Stimulated activated CD8-positive, alpha-beta memory T cell treated with anti-CD3 and anti-CD28 coated beads, Interleukin-7, amount 100 ng/mL, for 1 hour (primary cell): ENCODE measurements at places on chromosomes 13 and 19.
A peak's percentile ranks its signal among the peaks of the same experiment; 100 is the strongest.

- DNase-seq: peak; percentile 9
These were observed 651 bp downstream of the GAPDHS start for GRCh38 chr19:35533822-35534392.

GRCh38 chr13:109745060-109745459, 41.3 kb downstream of the IRS2 start:
- DNase-seq: no peak

GRCh38 chr19:7926021-7926726, at the start of gene CTXN1:
CTXN1 (minus strand) TSS chr19:7926135; CDS start chr19:7925538, 597 bp downstream.
- peak; percentile 64 for DNase-seq

- no peak for DNase-seq
These were observed 2.8 kb downstream of the NECTIN2 start for GRCh38 chr19:44848812-44849447.

- no peak for DNase-seq
These were observed 460.6 kb downstream of the FGF14 start for GRCh38 chr13:101941095-101941783.

GRCh38 chr13:80214521-80214991, 126.4 kb downstream of the SPRY2 start:
- no peak for DNase-seq

DNA sequence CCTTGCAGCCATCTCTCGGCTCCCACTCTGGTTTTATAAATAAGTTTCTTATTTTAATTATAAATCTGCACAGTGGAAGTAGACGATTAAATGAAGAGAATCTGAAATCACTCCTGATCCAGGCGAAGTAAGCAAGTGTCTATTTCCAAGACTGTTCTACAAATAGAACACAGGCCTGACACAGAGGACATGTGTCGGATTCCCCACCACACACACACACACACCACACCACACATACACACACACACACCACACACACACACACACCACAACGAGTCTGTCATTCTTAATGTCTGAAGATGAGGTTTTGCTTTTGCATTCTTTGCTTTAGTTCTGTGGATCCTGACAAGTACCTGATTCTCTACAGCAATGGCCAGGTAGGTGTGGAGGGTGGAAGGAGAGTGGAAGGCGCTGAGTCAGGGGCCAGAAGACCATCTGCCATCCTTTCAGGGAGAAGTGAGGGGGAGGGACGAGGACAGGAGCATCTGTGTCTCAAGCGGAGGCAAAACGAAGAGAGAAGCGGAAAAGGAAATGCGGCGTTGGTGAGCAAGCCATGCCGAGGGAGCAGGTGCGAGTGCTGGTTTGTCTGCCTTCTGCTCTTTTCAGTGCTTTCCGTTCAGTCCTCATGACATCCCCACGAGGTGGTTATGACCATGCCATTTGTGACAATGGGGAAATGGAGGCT, 110.2 kb downstream of the TEX26 start:
- DNase-seq: no peak

DNA sequence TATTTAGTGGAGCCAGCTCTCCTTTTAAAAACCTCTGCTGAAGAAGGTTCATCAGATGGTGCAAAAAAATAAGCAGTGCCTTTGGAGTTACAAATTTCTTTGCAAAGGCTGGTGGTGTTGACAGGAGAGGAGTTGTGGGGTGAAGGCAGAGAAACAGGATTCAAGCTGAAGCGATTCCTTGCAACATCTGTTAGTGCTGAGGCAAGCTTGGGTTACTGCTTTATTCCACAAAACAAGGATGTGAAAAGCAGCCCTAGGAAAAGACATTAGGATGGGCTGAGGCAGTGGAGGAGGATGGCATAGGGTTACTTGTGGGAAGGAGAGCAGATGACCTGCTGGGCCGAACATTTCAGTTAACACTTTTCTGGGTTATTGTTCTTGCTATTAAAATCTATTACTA, 390.7 kb downstream of the DLEU7 start:
- DNase-seq: no peak

DNA sequence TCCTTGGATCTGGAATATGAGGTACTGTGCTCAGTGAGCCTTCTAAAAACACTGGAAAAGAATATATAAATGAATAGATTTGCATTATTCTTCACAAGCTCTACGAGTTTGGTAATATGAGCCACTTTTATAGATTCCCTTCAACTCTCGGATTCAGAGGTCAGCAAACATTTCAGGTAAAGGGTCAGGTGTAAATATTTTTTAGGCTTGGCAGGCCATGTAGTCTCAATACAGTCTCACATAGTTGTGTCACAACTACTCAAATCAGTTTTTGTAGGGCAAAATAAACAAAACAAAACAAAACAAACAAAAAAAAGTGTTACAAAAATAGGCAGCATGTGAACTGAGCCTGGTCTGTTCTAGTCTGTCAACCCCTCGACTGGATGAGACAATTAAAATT, 57.4 kb downstream of the PSPC1 start:
- DNase-seq: no peak

GRCh38 chr13:76425935-76426334, 460.3 kb downstream of the KCTD12 start:
- no peak for DNase-seq

DNA sequence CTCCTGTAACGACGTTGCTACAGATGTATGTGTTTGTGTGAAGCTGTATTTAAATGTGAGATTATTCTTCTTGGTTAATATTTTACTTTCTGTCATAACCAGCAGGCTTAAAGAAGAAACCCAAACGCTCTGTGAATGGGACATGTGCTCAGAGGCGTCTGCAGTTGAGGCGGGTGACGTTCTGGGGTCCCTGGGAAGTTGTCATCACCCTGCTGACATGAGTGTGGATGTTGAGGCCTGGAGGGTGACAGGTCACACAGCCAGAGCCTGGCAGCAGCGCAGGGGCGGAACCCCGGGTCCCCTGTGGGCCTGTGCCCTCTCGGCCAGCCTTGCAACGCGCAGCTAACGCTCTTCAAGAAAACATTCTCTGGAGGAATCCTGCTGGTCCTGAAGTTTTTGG, 16.6 kb downstream of the RASA3 start:
- DNase-seq: no peak

DNA sequence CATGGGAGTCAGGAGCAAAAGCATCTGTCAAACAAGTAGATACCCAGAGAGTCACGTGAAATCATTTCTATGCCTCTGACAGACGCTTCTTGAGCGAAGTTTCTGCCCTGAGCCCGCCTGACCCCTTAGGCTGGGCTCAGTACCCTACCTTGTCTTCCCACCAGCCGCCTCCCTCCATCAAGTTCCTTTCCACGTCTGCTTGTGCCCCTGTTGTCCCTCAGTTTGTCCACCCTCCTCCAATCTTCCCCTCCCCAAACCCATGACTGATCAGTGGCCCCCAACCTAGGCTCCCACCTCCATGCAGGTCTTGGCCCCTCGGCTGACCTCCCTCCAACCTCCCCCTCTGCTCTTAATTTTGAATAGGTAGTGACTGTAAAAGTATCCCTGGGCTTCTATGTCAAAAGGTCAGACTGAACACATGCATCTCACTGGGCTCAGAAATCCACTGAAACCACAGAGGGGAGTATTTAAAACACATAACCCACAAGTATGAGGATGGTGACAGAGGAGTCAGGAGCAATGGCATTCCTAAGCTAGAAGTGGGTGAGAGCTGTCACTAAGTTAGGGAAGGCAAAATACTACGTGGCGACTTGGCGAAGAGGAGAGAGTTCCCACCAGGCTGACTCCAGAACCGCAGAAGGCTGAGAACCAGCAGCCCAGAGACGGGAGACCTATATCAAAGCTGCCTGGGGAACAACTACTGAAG, 1.7 kb upstream of the ZNF446 start:
- no peak for DNase-seq

- no peak for DNase-seq
These were observed 6.3 kb upstream of the IGSF23 start for GRCh38 chr19:44607049-44607448.

DNA sequence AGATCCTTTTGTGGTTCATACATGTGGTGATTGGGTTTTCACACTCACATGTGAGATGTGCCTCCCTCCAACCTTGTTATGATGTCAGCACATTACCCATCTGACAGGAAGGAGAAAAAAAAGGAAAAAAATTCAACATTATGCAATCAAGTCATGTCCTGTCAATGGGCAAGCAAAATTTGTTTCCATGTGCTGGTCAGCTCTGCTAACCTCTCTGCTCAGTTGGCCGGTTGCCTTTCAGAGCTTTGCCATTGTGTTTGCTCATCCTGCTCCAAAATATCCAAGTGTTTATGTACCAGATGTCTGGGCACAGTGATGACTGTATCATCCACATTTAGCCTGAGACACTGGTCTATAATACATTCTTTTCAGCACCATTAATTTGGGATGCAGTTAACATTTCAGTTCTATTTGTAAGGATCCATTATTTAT, 27.0 kb upstream of the METTL21C start:
- DNase-seq: no peak

GRCh38 chr13:33262062-33262487, 23.5 kb downstream of the STARD13 start:
- no peak for DNase-seq

- DNase-seq: no peak
These were observed 51.8 kb upstream of the TPM4 start for GRCh38 chr19:16024266-16025107.

GRCh38 chr13:73286942-73287620, 228.3 kb downstream of the KLF5 start:
- no peak for DNase-seq

GRCh38 chr13:66778461-66778860, 451.7 kb downstream of the PCDH9 start:
- DNase-seq: no peak

DNA sequence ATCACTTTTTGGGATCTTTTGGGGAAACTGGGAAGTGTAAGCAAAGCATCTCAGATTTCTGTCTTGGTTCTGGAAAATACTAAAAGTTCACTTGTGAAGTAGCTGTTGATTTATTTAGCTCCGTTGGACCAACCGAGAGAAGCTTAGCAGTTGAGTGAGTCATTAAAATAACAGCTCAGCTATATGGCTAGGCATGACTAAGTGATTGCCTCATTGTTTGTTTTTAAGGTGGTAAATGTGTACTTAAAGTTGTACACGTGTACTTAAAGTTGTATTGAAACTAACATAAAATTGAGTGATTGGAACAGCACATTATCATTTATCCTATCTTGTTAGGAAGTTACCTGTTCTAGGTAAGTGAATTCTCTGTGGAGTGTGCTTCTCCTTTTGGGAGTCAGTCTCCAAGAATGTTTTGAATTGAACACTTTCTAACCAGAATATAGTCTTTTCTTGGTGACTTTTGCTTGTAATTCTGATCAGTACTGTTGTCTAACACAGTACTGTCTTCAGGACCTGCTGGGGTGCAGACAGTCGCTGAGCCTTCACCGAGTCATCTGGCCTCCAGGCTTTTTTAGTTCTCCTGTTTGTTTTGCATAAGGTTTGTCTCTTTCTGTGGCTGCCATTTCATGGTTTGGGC, 2.9 kb upstream of the DCUN1D2 start:
- DNase-seq: no peak

DNA sequence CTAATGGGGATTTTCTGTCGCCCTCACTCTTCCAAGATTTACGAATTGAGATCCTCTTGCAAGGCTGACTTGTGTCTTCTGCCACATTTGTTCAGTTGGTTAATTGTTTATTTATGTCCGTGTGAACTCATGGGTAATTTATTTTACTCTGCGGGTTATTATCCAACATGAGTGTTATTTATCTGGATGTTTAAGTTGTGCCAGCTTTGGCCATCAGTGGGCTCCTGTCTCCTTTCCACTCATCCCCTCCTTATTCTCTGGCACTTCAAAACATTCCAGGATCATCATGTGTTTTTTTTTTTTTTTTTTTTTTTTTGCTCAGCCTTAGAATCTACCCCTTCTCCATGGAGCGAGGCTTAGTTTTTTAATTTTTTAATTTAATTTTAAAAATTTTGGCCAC, 19.0 kb downstream of the ACP7 start:
- DNase-seq: no peak

- DNase-seq: no peak
These were observed 60.9 kb downstream of the WDFY2 start for GRCh38 chr13:51645154-51645650.

GRCh38 chr19:29418201-29418600, 107.6 kb upstream of the VSTM2B start:
- DNase-seq: no peak

- DNase-seq: no peak
These were observed 133.5 kb downstream of the UQCRFS1 start for GRCh38 chr19:29079356-29080032.

- DNase-seq: no peak
These were observed 58.7 kb upstream of the NBEA start for GRCh38 chr13:34883396-34883795.

DNA sequence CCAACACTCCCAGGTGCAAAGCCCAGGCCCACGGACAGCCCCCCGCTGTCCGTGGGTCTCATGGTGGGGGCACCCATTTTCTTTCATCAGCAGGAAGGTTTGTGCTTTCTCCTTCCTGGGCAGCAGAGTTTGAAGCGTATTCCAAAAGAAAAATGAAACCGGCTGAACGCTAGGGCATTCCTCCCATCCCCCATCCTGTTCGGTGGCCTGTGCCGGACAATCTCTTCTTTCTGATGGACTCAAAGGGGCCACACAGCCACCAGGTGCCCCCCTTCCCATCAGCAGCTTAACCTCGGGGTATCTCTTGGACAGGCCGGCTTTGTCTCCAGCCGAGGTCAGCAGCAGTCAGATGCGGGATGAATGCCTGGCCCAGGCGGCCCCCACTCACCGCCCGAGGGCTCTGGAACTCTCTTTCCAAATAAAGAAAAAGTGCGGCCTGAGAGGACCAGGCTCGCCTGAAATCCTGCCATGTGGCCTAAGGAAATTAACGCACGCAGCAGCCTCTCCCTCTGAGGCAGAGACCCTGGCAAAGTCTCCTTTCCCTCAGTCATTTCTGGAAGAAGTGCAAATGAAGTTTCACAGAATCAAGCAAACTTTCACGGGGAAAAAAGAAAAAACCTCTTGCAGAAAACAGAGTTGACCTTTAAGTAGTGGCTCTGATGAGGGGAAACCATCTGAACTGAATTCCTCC, 67.8 kb downstream of the RASA3 start:
- DNase-seq: no peak

DNA sequence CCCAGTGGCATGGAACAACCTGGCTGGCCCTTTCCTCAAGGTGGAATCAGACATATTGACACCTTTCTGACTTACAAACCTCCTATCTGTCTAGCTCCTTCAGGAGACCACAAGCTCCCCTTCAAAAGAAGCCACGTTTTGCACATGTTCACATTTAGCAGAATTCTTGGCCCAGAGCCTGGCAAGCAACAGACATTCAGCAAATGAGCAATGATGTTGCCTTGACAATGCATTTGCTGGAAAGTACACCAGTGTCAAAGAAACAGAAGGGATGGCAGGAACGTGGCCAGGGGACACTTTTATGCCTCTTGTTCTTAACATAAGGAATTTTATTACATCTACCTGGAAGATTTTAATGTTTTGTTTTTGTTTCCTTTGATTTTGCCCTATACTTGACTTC, 85.5 kb upstream of the FGF14 start:
- DNase-seq: no peak

GRCh38 chr13:50366488-50367174, 351.4 kb downstream of the KCNRG start:
- DNase-seq: no peak

DNA sequence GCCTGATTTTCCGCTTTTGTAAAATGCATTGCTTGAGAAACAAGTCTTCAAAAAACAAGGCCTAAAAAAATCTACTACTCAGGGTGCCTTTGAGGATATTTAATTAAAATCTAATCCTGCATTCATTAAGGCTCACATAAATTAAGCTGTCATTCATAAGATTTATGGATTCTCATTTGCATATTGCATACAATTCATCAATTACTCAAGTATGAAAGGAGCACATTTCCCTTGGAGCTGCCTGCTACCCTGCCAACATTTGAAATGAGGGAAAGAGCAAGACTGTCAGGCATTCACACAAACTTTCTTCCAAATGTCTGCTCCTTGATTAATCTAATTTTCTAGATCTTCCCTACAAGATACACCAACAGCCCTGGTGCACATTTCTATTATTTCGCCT, 140.0 kb downstream of the DACH1 start:
- DNase-seq: no peak

- no peak for DNase-seq
These were observed 9.3 kb downstream of the UNC13A start for GRCh38 chr19:17678836-17679235.
